HT-29 (cell line): ENCODE measurements at places on chromosomes 12 and 14. TPM values are rescaled to one million over a fixed set of nuclear protein-coding genes. Genes with fewer than 3 reads are reported as not detected.

DNA sequence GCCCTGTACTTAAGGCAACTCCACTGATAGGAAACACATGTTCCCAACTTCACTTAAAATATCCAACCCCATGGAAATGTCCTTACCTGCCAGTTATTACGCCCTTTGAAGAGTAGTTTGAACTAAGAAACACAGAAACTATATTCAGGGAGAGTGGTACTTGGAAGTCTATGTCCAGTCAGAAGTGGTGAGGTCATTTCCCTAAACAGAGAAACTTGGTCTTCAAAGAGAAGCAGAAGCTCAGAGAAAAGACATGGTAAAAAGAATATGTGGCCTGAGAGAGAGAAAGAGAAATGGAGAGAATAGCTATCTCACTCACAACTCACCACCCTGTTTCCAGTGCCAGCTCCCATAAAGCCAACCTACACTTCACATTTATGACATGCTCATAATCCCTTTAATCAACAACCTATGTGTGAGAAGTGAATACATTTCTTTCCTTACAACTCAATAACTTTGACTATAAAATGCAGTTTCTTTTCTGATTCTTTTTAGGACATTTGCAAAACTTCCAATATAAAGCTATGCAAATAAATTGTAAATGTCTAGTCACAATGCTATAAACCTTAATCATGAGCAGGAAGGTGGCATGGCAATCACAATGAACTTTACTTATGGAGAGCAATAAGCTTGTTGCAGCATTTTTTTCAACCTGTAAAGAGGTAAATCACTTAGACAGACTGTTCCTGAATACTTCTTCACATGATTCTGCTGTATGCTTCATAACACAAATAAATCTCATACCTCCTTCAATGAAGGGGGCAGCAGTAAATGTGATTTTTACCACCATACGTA lies 67.1 kb downstream of the CPNE8 start:
- no peak for DNase-seq

DNA sequence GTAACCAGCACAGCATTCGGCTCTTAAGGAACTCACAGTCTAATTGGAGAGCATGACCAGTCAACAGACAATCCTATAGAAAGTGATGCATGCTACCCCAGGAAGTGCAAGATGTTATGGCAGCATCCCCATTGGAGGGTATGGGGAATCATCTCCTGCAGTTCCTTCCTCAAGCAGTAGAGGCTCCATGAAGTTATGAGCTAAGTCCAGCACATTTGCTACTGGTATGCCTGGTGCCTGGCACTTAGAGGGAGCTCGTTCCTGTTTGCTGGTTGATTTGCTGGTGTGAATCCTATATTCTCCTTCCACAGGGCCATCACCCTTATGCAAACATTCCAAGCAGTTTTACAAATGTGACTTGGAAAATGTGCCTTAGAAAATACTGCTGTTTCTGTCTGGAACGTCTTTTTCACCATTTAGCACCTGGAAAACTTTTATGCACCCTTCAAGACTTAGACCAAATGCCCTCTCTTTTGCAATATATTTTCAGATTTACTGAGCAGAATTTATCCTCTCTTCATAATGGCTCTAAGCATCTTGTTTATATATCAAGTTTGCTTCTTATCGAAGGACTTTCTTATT lies 136.1 kb upstream of the WSCD2 start:
- DNase-seq: peak; percentile 61

ARHGEF25 gene
- 0.25 TPM in 1 of 2 replicates, not detected in the other for total RNA-seq

CCDC88C gene
- 41.7 and 45.3 TPM in 2 replicates for total RNA-seq

EIF4B gene
- 401 and 417 TPM in 2 replicates for total RNA-seq

DNA sequence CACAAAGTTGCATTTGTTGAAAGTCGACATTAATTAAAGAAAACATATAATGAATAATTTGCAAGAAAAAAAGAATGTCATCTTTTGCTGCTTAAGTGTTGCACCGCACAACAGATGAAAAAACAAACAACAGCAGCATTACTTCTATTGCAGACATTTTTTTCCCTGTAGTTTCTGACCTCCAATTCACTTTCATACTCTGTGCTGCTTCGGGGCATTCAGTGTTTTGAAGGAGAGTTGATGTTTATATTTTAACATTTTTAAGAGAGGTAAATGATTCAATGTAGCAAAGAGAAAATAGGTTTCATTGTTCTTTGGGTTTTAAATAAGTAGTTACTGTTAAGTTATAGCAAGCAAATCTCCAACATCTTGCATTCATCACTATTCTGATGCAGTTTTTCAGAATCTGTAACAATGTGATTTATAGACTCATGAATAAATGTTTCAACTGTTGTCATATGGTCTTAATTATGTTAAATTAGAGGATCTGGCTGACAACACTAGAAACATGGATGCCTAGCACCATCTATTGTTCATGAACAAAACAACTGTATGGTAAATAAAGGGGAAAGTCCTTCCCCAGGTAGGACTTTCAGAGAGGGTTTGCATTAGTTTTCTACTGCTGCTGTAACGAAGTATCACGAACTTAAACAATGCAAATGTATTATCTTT lies 168.1 kb downstream of the BCAT1 start:
- DNase-seq: peak; percentile 12

DNA sequence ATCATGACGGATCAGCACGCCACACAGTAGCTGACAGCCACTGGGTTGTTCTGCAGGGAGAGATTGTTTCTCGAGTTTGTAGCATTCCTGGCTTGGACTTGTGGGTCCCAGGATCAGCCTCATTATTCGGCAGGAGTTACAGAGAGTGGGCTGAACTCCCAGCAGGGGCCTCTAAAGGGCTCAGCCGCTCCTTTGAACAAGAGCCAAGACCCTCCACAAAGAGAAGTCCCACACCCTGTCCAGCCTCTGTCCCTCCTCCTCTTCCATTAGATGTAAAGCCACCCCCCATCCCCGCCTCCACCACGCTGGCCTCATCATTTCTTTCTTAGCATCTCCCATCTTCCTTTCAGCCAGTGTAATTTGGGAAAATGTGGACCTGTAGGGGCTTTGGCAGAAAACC lies 96.7 kb upstream of the HSPB8 start:
- DNase-seq: no peak

GRCh38 chr12:18430425-18431048 lies 169.2 kb downstream of the PIK3C2G start:
- DNase-seq: peak; percentile 70

EGLN3 gene
- total RNA-seq: 5.0 and 6.8 TPM in 2 replicates

DNA sequence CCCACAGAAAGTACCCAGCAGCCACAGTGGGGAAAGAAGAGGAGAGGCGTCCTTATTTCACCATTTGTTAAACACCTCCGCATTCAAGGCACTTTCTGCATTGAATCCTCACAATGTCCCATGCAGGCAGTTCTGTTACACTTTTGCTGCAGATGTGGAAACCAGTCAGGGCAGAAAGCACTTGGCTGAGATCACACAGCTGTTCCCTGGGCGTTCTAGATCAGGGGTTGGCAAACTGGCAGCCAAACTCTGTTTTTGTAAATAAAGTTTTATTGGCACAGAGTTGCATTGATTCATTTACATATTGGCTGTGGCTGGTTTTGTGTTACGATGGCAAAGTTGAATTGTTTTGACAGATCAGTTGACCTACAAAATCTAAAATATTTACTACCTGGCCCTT lies 20.1 kb downstream of the FOXN4 start:
- no peak for DNase-seq

FAM181A gene
- not detected in 2 replicates for total RNA-seq

- no peak for DNase-seq
Observed at GRCh38 chr12:46898989-46899388, 73.2 kb upstream of the SLC38A4 start.

DNA sequence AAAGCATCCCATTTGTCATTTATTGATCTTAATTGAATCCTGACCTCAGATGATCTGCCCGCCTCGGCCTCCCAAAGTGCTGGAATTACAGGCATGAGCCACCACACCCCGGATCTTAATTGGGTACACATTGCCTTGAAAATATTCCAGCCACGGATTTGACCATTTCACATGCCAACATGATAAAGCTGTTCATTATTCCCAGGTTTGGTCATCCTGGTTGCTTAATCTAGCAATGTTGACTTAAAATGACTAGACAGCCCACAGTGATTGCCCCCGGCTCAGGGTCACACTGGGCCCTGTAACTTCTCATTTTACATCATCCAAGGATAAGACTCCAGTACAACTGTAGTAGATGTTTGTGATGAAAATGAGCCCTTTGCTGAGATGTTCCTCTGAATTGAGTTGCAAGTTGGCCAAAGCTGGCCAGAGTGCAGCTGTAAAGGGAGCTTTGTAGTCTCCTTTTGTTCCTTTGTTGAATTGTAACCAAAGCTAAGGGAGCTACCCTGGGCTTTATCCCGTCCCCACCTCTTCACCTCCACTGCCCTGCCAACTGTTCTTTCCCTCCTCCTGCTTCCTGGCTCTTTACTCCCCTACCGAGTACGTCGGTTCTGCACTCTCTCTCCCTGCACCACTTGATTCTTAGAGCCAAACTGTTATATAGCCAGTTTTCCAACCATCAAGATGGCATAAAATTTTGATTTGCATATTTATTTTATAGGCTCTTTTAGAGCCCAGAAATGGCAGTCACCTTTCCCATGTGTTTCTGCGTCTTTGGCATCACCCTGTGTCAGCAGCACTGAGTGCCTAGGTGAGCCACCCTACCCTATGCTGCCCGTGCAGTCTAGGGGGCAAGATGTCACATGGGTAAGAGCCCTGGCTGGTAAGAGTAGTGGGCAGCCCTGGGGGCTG lies 141.3 kb upstream of the HIF1A start:
- DNase-seq: no peak

STAC3 gene
- 0.41 and 1.1 TPM in 2 replicates for total RNA-seq

CHURC1 gene
- 13.9 TPM in 2 replicates for total RNA-seq

GRCh38 chr12:5094551-5094950 lies 50.9 kb downstream of the KCNA5 start:
- DNase-seq: no peak

DNA sequence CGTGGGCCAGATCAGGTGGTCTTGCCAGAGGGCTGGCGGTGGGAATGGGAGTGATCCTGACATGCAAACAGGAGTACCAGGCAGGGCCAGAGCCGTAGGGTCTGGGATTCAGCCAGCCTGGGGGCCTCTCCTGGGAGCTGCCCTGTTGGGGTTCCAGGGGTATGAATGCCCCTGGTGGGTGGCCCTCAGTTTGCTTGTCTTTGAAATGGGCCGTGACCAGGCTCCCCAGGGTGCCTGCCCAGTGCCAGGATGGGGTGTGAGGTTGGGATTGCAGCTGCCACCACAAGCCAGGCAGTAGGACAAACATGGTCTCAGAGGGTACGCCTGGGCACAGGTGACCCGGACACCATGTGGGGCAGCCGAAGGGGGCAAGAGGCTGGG lies 168.8 kb downstream of the KIF26A start:
- no peak for DNase-seq

- no peak for DNase-seq
Observed at GRCh38 chr14:54310151-54310850, 86.5 kb upstream of the CDKN3 start.

- DNase-seq: no peak
Observed at GRCh38 chr12:130572553-130572952, 143.5 kb downstream of the RIMBP2 start.

DNA sequence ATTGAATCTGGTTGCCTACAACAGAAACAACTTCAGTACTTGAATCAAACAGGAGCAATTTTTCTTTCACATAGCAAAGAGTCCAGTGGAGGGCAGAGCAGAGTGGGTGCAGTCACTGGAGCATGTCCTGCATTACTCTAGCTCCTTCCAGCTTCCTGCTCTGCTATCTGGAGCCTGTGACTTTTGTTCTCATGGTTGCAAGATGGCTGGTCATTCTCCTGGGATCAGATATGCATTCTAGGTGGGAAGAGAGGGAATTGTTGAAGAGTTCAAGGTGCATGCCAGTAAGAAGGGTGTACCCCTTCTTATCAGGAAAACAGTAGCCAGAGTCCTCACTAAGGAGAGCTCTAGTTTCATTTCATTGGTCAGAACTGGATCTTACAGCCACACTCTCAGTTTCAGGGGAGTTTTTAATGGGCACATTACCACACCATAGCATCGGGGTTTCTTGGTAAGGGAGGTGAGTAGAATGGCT lies 8.0 kb downstream of the IFT43 start:
- DNase-seq: no peak
